ENCODE measurements at places on chromosomes 2 and 18.

DNA sequence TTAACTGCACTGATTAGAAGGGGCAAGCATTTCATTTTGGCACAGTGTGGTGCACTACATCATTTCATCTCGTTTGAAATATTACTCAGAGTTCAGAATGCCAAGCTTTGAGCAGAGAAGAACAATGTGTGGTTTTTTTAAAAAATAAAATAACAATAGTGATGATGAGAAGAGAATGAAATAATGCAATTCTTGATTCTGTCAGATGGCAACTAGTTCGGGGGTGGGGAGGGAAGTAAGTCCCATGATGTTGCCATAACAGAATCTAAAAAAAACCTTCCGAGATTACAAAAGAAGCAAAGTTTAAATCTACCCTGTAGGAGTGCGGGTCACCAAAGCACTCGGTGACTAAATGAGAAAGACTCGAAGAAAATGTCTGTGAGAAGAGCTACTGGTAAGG is 490.4 kb downstream of the NR4A2 start:
- DNase-seq = no peak

- DNase-seq = no peak
Measured at GRCh38 chr2:220531216-220531615, 903.8 kb downstream of the SLC4A3 start.

DNA sequence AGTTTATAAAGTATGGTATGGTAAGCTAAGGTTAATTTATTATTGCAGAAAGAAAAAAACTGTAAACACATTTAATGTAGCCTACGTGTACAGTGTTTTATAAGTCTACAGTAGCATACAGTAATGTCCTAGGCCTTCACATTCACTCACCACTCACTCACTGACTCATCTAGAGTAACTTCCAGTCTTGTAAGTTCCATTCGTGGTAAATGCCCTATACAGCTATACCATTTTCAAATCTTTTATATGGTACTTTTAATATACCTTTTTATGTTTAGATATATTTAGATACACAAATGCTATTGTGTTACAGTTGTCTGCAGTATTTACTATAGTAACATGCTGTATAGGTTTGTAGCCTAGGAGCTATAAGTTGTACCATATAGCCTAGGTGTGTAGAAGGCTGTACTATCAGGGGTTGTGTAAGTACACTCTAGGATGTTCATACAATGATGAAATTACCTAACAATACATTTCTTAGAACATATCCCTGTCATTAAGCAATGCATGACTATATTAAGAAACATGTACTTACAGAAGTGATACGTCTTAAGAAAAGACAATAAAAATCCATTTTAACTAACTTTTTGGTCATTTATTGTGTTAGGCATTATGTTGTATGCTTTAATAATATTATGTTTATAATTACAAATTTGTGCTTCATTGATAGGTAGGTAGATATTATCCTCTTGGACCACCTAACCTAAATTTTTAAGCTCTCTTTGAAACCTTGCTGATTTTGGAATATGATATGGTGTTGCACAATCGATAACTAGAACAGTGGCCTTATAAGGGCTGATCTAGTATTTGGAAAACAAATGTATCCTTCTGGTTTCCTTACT is 51.9 kb downstream of the VRK2 start:
- DNase-seq = no peak

- DNase-seq = no peak
Measured at GRCh38 chr18:25787276-25787675, 303.1 kb downstream of the SS18 start.

- no peak for DNase-seq
Measured at GRCh38 chr2:201500534-201500933, 49.0 kb downstream of the STRADB start.

- no peak for DNase-seq
Measured at GRCh38 chr2:220533485-220533884, 906.1 kb downstream of the SLC4A3 start.

GRCh38 chr2:71662665-71663394 is 209.5 kb downstream of the DYSF start:
- no peak for DNase-seq

DNA sequence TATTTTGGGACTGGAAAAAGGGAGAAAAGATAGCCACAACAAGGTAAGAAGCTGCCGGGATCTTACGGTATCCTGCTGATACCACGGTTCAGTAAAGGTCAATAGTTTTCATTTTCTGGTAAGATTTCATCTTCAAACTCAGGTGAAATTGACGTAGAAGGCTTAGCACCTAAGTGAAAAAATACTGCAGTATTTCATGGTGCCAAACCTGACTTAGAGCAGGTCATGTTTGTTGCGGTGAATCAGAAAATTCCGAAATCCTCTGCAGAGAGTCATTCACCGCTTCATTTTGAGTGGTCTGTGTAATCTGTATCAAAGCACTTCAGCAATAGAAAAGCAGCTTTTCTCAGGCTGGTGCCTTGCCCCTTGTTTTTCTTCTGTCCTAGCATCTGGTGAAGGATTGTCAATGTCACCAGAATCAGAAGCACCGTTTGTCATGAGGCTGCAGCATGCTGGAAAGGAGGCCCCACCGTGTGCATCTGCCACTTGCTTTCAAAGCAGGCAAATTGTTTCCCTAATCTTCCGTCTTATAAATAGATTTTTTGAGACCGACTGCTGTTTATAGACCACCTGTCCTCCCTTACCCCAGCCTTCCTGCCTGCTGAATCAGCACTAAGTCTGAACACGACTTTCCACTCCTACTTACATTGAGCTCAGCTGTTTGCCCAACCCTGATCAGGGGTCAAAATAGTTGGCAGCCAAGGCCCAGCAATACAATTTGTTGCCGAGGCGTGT is 156.3 kb downstream of the EML6 start:
- DNase-seq = no peak

- no peak for DNase-seq
Measured at GRCh38 chr2:210548878-210549384, 7.5 kb upstream of the CPS1 start.

GRCh38 chr2:444937-445884 is 157.3 kb upstream of the ALKAL2 start:
- no peak for DNase-seq

DNA sequence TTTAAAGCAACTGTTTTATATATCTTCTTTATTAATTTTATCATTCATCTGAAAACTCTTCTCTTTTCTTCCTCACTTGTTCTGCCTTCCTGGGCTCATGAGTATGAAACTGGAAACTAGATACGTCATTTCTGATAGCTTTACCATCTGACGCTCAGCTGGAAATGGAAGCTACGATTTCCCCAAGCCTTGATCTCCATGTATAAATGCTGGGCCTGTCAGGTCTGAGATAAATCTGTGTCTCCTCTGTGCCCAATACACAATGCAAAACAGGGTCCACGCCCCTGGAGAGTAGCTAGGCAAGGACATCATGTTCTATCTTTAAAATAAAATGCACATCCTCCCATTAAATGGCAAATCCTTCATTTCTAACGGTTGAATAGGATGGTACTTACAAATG is 238.4 kb downstream of the AFF3 start:
- DNase-seq = no peak

DNA sequence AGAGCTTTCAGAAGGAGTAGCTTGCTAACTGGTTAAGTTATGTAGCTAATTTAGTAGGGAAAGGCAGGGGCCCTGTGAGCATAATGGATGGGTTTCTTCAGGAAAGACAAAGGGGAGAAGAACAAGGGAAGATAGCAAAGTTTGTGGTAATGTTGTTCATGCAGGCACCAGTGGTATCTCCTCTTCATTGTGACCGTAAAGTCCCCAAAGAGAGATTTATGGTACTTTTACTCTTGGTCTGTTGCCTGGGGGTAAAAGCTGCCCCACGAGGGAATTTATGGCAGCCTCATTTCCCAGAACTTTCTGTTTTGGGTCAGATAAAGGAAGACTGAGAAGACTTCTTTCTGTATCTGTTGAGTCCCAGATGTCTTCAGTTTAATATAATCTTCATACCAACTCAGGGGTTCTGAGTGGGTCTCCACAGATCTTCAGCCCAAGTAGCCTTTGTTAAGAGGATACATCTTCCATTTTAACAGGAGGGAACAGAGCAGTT is 27.5 kb downstream of the MALT1 start:
- DNase-seq = no peak

- DNase-seq = no peak
Measured at GRCh38 chr18:32759611-32760167, 13.1 kb downstream of the KLHL14 start.

GRCh38 chr18:63342206-63342605 is 22.6 kb upstream of the BCL2 start:
- no peak for DNase-seq

DNA sequence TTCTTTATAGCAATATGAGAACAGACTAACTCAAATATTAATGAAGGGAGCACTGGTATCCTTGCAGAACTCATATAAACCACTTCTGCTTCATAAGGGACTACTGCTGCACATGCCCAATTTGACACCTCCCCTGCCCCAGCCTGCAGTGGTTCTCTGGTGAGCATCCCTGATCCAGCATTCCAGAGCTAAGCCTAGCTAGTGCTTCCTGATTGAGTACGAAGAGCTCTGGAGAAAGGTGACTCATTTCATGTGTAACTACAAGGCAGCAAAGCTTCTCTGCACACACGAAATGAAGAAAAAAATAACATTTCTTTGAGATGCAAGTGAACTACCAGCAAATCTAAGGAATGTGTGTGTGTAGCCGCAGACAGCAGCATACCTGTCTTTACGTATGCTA is 22.8 kb upstream of the ADNP2 start:
- DNase-seq = no peak

DNA sequence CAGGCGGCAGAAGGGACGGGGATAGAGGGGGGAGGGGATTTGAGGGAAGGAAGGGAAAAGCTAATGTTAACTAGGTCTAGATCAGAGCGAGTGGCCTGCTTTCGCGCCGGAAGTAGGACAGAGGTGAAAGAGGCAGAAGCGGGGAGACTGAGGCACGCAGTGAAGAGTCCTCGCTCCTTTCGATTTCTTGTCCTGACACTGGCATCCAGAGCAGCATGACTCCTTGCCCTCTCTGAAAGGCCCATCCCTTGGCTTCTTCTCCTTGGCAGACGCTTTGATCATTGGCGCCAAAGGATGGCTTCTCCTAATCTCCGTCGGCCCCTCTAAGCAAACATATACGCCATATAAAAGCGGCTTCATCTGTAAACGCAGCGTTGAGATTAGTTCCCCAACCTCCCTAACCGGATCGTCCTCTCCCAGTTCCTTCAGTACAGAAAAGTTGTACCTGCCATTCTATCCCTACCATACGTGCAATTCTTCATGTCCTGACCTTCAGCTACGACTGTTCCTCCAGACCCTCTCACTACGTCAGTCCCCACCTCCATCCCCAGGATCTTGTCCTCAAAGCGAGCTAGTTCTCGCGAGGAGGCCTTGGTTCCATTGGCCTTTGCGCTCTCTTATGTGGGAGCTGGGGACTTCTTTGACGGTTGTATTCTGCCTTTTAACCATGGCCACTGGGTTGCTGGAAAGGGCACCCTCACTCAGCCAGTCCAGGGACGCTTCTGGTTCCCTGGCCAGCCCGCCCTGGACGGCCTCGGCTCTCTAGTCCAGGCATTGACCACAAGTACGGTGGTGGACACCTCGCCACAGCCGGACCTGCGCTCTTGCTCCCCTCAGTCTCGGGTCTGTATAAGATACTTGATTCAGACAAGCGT is 857 bp upstream of the NEUROD1 start:
- no peak for DNase-seq

DNA sequence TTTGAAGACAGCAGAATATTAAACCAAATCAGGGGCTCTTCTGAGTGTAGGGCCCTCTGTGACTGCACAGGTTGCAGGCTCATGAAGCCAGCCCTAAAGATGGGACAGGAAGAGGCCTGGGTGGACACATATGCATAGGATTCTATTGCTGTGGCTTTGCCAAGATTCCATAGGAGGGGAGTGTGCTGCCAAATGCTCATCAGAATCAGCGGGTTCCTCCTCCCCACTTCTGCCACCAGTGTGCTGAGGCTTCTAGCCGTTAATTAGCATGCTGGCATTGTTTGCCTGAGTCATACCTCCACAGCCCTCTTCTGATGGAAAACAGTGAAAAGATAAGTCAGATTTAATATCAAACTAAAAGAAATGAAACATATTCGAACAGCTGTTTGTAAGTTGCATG is 103.9 kb upstream of the TMEFF2 start:
- no peak for DNase-seq

DNA sequence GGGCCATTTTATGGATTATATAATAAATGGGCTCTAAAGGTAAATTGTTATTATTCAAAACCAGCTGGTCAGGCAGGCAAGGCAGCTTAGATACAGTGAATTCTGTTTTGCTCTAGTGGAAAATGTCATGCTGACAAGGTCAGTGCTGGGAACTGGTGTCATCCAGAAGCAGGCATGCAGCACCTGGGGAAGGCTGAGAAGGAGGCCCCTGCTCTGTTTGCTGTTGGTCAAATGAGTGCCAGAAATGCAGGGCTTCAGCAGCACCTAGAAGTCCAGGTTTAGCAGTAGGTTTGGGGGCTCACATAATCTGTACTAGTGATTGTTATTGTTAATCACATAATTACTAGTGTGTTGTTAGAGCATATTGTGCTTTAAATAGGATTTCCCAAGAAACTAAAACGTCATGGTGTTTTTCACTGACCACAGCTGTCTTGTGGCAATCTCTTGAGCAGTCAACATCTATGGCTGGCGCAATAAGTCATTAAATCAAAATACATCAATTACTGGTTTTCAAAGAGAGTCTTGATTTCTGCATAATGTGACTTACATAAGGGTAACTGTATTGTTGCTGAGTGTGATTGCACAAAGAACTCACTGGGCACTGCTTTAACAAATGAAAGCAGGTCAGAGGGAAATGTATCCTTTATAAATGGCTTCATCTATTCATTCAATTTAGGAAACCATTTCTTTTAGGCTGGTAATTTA is 99.1 kb downstream of the MYO3B start:
- peak; percentile 43 for DNase-seq

DNA sequence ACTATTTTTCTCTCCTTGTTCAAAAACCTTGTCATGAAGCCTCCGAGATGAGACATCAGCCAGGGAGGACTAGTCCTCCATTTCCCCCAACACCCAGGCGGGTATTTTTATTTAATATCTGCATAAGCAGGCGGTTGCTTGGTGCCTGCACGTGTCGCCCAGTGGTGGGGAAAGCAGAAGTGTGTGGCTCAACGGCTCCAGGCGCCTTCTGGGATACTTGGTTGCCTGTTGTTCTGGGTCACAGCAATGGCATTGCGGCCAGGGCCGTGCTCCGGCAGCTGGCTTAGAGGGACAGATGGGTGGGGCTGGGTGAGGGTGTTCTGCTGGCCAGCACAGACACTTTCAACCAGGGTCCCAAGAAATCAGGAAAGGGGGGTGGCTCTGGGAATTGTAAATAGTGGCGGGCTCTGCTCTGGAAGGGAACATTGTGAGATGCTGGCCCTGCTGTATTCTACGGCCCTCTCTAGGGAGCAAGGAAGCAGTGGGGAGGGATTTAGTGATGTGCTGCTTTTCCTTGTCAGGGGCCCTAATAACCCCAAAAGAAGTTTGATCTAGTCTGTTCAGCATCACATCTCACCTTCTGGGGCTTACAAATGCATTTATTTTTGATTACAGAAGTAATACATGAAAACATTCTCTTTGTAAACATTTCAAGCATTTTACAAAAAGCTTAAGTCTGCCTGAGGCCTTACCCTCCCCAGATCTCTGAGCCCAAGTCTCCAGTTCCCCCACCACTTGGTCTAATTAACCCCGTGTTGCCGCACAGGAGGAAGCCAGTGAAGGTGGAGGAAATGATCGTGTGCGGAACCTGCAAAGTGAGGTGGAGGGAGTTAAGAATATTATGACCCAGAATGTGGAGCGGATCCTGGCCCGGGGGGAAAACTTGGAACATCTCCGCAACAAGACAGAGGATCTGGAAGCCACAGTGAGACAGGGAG is 1.1 kb downstream of the VAMP8 start:
- no peak for DNase-seq

Data from NCI-H1417 treated with DMSO at 0.1 percent for 48 hours (cell line).